Right lobe of liver (tissue), 6 donors: ENCODE measurements at places on chromosomes 5 and 9. TPM values are rescaled to one million over a fixed set of nuclear protein-coding genes. Genes with fewer than 3 reads are reported as not detected.
A peak's percentile ranks its signal among the peaks of the same experiment; 100 is the strongest.

DDX4 gene
- not detected for total RNA-seq

SPDL1 gene
- 1.1 TPM for total RNA-seq

TEK gene
- total RNA-seq = 6.2 TPM

NPR2 gene
- 11.2 TPM for total RNA-seq

ADAMTSL1 gene
- 1.6 TPM for total RNA-seq

GPRIN1 gene
- total RNA-seq = 0.05 TPM

FGF10 gene
- total RNA-seq = not detected

CCL27 gene
- not detected for total RNA-seq

GALNT12 gene
- total RNA-seq = 0.40 TPM

ADAMTS6 gene
- total RNA-seq = 0.49 TPM

DOCK8 gene
- total RNA-seq = 9.0 TPM

GRCh38 chr5:37984300-37984699, 144.5 kb upstream of the GDNF start:
- no peaks in the 10 kb centered on the region for H3K27me3 ChIP-seq
- no peak overlapping the region for H3K4me3 ChIP-seq

GRCh38 chr9:83011611-83012010, 51.3 kb downstream of the RASEF start:
- H3K27ac ChIP-seq = no peak overlapping the region
- H3K4me3 ChIP-seq = no peak overlapping the region
- DNase-seq = no peak
- no peaks in the 10 kb centered on the region for H3K4me1 ChIP-seq
- no peaks in the 10 kb centered on the region for H3K36me3 ChIP-seq

DNA sequence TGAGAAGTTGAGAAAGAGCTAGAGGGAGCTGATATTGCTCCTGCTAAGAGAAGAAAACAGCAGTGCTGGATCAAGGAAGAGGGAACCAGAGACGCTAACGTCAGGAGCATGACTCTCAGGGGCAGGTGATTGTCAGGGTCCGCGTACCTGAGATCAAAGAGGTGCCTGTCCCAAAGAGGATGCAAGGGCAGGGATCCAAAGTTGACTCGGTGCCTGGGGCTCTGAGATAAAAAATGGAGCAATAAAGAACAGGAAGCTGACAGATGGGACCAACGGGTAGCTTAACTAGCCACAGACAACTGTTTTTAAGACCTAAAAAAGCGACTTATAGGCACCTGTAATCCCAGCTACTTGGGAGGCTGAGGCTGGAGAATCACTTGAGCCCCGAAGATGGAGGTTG, 517.8 kb downstream of the IRX1 start:
- no peaks in the 10 kb centered on the region for H3K27me3 ChIP-seq
- no peak overlapping the region for H3K27ac ChIP-seq
- H3K4me1 ChIP-seq = no peaks in the 10 kb centered on the region
- H3K4me3 ChIP-seq = no peak overlapping the region
- H3K36me3 ChIP-seq = no peaks in the 10 kb centered on the region

DNA sequence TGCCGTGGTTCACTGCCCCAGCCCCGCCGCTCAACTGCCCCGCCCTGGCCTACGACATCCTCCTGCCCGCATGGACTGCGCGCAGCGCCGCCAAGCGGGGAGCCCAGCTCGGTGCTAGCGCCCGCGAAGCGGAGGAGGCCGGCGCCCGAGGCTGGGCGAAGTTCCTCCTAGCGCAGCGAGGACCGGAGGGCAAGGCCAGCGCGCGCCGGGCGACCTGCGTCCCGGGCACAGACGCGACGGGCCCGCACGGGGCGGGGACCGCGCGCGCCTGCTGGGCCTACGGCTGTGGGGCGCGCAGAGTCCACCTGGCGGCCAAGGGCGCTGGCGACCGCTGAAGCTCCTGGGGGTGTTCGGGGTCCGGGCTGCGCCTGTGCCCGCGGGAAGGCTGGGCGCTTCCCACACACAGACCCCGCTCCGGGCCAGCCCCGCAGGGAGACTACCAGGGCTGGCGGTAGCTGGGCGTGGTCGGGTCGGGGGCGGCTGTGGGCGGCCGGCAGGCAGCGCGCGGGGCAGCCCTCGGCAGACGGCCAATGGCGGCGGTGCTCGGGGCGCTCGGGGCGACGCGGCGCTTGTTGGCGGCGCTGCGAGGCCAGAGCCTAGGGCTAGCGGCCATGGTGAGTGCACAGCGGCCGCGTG, at the start of gene PCBD2:
PCBD2 (plus strand) TSS at position 522 of the 636 bp plus-strand sequence; CDS start at position 531, 9 bp downstream.
- no peaks in the 10 kb centered on the region for H3K4me1 ChIP-seq
- H3K27ac ChIP-seq = peak within 1 kb of the TSS; percentile 92
- no peaks in the 10 kb centered on the region for H3K27me3 ChIP-seq
- peak; percentile 96 for DNase-seq
- no peaks in the 10 kb centered on the region for H3K36me3 ChIP-seq

- H3K36me3 ChIP-seq = no peaks in the 10 kb centered on the region
- no peak overlapping the region for H3K4me3 ChIP-seq
- no peaks in the 10 kb centered on the region for H3K4me1 ChIP-seq
- DNase-seq = no peak
- no peaks in the 10 kb centered on the region for H3K27me3 ChIP-seq
Measured at GRCh38 chr9:95206143-95206542, 111.4 kb downstream of the FANCC start.

- peaks cover 6% of the 10 kb centered on the region for H3K27me3 ChIP-seq
- no peak for DNase-seq
- H3K4me1 ChIP-seq = no peaks in the 10 kb centered on the region
- H3K27ac ChIP-seq = no peak overlapping the region
- H3K4me3 ChIP-seq = no peak overlapping the region
Measured at GRCh38 chr9:89174291-89174690, 4.3 kb downstream of the SHC3 start.

- no peaks in the 10 kb centered on the region for H3K4me1 ChIP-seq
- H3K27me3 ChIP-seq = no peaks in the 10 kb centered on the region
- H3K36me3 ChIP-seq = no peaks in the 10 kb centered on the region
- no peak overlapping the region for H3K27ac ChIP-seq
Measured at GRCh38 chr9:17272536-17272935, 137.7 kb downstream of the CNTLN start.

DNA sequence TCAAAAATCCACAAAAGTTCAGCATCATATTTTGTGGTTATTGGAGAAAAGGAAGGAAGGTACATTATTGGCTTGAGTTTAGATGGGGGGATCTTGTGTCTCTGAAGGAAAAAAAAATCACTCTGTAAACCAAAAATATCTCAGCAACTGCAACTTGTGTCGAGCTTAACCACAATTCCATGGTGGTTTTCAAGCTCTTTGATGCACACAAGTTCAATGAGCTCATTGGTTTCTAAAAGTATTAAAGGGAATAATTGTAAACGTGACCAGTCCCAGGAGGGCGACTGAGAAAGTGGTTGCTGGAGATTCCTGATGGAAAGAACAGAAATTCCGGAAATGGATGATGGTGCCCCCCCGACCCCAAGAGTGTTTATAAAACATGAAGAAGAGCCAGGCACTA, 173.8 kb downstream of the PSAT1 start:
- no peak overlapping the region for H3K27ac ChIP-seq
- no peak for DNase-seq
- H3K4me1 ChIP-seq = no peaks in the 10 kb centered on the region
- H3K4me3 ChIP-seq = no peak overlapping the region
- H3K27me3 ChIP-seq = no peaks in the 10 kb centered on the region
- H3K36me3 ChIP-seq = no peaks in the 10 kb centered on the region

GRCh38 chr5:52837068-52837467, 49.4 kb downstream of the ITGA1 start:
- no peaks in the 10 kb centered on the region for H3K36me3 ChIP-seq
- no peaks in the 10 kb centered on the region for H3K27me3 ChIP-seq
- no peak overlapping the region for H3K4me3 ChIP-seq
- DNase-seq = no peak
- peak overlapping the region; percentile 27 for H3K27ac ChIP-seq
- H3K4me1 ChIP-seq = no peaks in the 10 kb centered on the region

DNA sequence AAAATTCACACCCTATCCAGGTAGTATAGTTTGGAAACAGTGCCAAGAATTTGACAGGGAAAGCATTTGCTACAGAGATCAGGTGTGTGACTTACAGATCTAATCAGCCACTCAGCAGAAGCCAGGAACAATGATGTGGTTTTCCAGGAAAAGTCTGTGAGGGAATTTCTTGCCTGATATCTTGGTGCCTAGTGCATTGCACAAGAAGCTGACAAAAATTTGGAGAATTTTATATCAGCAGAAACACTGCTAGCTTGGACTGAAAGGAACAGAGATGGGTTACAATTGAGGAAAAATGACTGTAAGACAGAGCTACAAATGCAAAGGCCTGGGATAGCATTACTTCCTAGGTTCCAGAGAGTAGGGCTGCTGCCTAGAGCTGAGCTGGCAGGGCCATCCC, 658.1 kb upstream of the CHD1 start:
- H3K4me3 ChIP-seq = no peak overlapping the region
- no peaks in the 10 kb centered on the region for H3K36me3 ChIP-seq
- H3K4me1 ChIP-seq = no peaks in the 10 kb centered on the region

GRCh38 chr5:14708551-14708950, 44.0 kb downstream of the OTULIN start:
- H3K4me1 ChIP-seq = peaks cover 36% of the 10 kb centered on the region
- no peak overlapping the region for H3K4me3 ChIP-seq
- no peak for DNase-seq
- H3K27me3 ChIP-seq = no peaks in the 10 kb centered on the region

GRCh38 chr5:39109606-39110005, 35.4 kb upstream of the RICTOR start:
- no peak overlapping the region for H3K27ac ChIP-seq
- no peaks in the 10 kb centered on the region for H3K36me3 ChIP-seq
- H3K27me3 ChIP-seq = no peaks in the 10 kb centered on the region
- no peaks in the 10 kb centered on the region for H3K4me1 ChIP-seq
- no peak overlapping the region for H3K4me3 ChIP-seq

DNA sequence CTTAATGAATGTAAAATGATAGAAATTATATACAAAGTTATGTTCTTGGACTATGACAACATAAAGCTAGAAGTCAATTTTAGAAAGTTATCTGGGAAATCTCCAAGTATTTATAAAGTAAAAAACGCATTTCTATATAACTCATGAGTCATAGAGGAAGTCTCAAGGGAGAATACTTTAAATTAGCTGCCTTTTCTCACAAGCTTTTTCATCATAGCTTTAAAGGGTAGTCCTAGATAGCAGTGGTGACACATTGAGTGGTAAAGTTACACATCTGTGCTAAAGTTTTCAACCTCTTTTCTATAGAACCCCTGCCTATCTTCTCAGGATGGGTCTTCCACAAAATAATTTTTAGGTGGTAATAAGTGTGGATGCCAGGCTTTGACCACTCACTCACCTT, 598.3 kb upstream of the FAM174A start:
- no peak overlapping the region for H3K27ac ChIP-seq
- H3K27me3 ChIP-seq = no peaks in the 10 kb centered on the region
- DNase-seq = no peak
- no peaks in the 10 kb centered on the region for H3K4me1 ChIP-seq
- no peaks in the 10 kb centered on the region for H3K36me3 ChIP-seq

GRCh38 chr5:180259260-180259611, 32.6 kb downstream of the MAPK9 start:
- H3K27ac ChIP-seq = no peak overlapping the region
- no peak overlapping the region for H3K4me3 ChIP-seq
- H3K4me1 ChIP-seq = no peaks in the 10 kb centered on the region
- DNase-seq = no peak
- no peaks in the 10 kb centered on the region for H3K27me3 ChIP-seq

DNA sequence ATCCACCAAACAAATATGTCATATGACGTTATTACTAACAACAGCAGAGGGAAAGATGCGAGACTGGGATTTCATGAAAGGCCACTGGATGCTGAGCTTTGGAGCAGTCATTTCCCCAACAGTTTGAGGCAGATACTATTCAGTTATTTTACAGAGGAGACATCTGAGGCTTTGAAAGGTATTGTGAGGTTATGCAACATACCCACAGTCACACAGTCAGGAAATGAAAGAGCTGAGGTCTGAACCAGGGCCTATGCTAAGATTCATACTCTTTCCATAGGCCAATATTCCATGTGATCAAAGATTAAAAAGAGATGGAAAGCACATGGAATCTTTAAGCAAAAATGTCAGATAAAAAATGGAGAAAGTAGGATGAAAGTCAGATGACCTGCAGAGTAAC, 63.0 kb downstream of the LPAR1 start:
- no peaks in the 10 kb centered on the region for H3K36me3 ChIP-seq
- no peak for DNase-seq
- no peak overlapping the region for H3K4me3 ChIP-seq
- H3K4me1 ChIP-seq = no peaks in the 10 kb centered on the region
- no peak overlapping the region for H3K27ac ChIP-seq

DNA sequence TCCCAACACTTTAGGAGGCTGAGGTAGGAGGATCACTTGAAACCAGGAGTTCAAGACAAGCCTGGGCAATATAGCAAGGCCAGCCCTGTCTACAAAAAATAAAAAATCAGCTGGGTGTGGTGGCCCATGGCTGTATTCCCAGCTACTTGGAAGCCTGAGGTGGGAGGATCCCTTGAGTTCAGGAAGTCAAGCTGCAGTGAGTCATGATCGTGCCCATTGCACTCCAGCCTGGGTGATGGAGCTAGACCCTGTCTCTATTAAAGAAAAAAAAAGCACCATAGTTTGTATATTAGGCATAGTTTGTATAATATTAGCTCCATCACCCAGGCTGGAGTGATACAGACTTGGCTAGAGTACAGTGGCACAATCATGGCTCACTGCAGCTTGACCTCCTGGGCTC, 9.6 kb upstream of the NME5 start:
- no peak for DNase-seq
- H3K27ac ChIP-seq = no peak overlapping the region
- H3K4me3 ChIP-seq = no peak overlapping the region
- H3K36me3 ChIP-seq = no peaks in the 10 kb centered on the region
- H3K27me3 ChIP-seq = no peaks in the 10 kb centered on the region

- no peak for DNase-seq
- H3K36me3 ChIP-seq = no peaks in the 10 kb centered on the region
- no peak overlapping the region for H3K27ac ChIP-seq
- no peaks in the 10 kb centered on the region for H3K27me3 ChIP-seq
Measured at GRCh38 chr5:74578356-74579044, 62.0 kb downstream of the ENC1 start.

DNA sequence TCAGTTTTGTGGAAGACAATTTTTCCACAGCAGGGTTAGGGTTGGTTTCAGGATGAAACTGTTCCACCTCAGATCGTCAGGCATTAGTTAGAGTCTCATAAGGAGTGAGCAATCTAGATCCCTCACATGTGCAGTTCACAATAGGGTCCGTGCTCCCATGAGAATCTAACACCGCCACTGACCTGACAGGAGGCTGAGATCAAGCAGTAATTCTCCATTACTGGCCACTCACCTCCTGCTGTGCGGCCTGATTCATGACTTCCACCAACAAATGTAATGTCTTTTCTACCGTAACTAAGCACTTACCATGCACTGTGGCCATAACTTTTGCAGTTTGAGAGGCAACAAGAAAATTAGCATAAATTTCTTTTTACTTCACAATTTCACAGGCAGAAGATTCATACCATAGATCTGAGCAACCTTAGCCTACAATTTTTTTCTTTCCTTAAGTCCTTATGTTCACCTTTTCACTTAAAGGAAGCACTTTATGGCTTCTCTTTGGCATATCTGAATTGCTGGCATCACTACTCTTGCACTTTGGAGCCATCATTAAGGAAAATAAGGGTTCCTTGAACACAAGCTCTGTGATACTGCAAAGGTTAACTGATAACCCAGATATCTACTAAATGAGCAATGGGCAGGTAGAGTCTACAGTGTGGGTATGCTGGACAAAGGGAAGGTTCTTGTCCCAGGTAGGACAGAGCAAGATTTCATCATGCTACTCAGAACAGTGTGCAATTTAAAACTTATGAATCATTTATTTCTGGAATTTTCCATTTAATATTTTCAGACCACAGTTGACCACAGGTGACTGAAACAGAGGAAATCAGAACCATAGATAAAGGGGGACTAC, 83.0 kb upstream of the IFNK start:
- H3K27me3 ChIP-seq = no peaks in the 10 kb centered on the region
- H3K4me1 ChIP-seq = no peaks in the 10 kb centered on the region
- no peak overlapping the region for H3K27ac ChIP-seq
- no peaks in the 10 kb centered on the region for H3K36me3 ChIP-seq

GRCh38 chr5:82018462-82018861, 46.6 kb downstream of the ATG10 start:
- no peak for DNase-seq
- no peak overlapping the region for H3K4me3 ChIP-seq
- no peaks in the 10 kb centered on the region for H3K27me3 ChIP-seq
- no peak overlapping the region for H3K27ac ChIP-seq
